ENCODE measurements at places on chromosomes 1 and 21.
A peak's percentile ranks its signal among the peaks of the same experiment; 100 is the strongest.

DNA sequence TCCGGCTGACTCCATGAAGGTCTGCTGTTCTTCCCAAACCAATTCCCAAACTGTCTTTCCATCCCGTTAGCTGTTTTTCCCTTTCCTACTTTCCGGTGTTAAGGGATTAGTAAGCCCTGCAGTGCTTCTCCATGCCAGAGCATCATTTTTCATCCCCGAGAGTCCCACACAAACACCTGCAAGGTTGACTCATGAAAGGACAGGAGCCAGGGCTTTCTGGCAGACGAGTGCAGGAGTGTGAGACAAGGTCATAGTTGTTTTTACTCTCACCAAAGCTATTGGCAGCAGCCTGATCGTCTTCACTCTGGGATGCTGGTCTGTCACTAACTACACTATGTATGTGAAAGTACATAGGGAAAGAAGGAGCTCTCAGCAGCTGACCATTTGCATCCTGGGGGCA, 10.2 kb upstream of the BECN2 start:
- DNase-seq, result no peak

DNA sequence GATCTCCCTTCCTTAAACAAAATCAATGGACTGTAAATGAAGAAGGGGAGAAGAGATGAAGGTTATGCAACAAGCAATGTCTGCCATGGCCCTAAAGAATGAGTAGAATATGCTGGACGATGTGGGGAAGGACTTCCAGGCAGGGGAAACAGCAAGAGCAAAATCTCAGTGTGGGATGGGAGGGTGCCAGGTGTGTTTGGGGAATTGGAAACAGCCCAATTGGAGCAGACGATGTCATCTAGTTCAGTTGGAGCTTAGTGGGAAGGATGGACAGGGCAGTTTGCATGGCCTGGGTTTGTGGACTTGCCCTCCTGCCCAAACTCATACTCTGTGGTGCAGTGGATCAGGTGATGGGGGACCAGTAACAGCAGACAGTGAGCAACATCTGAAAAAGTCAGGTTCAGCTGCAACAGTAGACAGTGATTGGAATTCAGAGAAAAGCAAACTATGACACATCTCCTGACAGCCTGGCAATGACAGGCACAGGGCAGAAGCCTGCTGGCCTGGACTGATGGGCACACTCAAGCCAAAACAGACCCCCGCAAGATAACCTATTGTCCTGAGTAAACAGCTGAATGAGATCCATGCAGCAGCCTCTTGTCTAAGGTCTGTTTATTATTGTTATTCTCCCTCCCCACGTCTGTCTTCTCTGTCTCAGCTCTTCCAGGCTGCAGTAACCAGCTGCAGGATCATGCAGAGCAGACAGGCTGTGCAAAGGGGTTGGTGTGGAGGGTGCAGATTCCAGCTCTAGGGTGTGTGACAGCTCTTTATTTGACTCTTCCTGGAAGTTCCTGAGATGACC, 50.5 kb upstream of the PRELP start:
- DNase-seq, result no peak

GRCh38 chr1:204941421-204942338, 71.0 kb downstream of the NFASC start:
- DNase-seq, result no peak

- peak; percentile 90 for DNase-seq
Measured at GRCh38 chr1:75519651-75520427, 91.1 kb downstream of the SLC44A5 start.

GRCh38 chr1:158248118-158248517, 6.1 kb upstream of the CD1A start:
- DNase-seq, result no peak

GRCh38 chr1:30759718-30760281, 2.2 kb upstream of the LAPTM5 start:
- no peak for DNase-seq

All from NCI-H226 (cell line).